Esophagus squamous epithelium (tissue), 5 donors: ENCODE measurements at places on chromosomes 2 and 18.

DNA sequence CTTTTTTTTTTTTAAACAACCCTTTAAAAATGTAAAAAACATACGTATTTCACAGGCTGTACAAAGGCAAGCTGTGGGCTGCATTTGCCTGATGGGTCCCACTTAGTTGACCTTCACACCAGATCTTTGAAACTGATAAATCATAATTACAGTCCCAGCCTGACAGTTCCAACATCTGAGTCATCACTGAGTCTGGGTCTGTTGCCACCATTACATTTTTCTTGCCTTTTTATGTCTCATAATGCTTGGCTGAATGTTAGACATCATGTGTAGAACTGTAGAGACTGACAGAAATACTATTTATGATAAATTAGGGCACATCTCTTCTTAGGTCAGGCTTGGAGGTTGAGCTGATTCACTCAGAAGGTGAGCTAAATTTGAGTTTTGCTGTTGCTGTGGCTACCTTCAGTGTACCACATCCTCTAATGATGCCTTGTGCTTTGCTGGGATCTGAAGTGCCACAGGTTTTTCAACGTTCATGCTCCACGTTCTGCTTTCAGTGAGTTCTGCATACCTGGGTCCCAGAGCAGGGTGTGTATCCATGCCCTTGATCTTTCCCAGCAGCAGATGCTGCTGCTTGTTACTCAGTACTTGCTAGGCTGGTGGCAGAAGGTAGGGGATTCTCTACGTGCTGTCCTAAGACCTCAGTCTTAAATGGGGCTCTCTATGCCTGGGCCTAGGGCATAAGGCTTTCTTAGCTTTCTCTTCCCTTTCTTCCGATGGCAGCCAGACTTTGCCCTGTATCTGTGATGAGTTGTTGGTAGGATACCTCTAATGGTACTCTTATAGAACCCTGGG lies 160.6 kb upstream of the SMAD7 start:
- no peak for DNase-seq

GRCh38 chr2:179595284-179595683 lies 266.1 kb downstream of the ZNF385B start:
- no peak for DNase-seq

GRCh38 chr2:234606896-234607295 lies 110.0 kb upstream of the ARL4C start:
- no peak for DNase-seq

GRCh38 chr2:25168256-25169072 lies at the start of gene POMC:
POMC (minus strand) TSS chr2:25168580; CDS start chr2:25164772, 3,808 bp downstream.
- DNase-seq = no peak

GRCh38 chr2:110815938-110816337 lies 83.6 kb downstream of the ACOXL start:
- DNase-seq = no peak

DNA sequence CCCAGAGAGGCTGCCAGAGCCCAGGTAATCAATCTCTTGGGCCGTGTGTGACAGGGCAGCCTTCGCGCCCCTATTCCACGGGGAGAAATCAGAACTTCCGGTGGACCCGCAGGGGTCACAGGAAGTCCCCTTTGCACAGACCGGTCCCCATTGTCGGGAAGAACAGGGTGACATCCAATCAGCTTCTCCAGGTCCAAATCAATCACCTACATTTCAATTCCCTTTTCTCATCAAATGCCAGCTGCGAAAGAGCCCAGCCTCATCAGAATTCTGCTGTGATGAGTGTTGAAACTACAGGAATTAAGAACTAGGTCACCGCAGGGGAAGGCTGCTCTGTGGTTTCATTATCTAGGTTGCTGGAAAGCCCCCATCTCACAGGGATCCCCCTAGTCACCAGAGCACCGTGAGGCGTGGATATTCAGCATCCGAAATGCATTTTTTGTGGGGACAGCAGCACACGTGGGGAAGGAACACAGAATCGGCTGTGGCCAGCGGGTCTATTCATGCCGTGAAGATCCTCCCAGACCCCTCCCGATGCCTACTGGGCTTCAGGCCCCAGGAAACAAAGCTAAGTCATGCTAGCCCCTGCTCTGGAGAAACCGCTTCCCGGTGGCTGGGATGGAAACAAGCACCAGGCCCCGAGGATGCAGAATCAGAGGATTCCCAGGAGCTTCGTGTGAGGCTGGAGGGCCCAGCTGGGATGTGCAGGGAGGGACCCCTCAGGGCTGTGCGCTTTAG lies 193.7 kb upstream of the ID2 start:
- no peak for DNase-seq

GRCh38 chr2:7900593-7900992 lies 781.3 kb upstream of the ID2 start:
- no peak for DNase-seq

GRCh38 chr2:170324640-170325046 lies 146.7 kb downstream of the MYO3B start:
- no peak for DNase-seq

DNA sequence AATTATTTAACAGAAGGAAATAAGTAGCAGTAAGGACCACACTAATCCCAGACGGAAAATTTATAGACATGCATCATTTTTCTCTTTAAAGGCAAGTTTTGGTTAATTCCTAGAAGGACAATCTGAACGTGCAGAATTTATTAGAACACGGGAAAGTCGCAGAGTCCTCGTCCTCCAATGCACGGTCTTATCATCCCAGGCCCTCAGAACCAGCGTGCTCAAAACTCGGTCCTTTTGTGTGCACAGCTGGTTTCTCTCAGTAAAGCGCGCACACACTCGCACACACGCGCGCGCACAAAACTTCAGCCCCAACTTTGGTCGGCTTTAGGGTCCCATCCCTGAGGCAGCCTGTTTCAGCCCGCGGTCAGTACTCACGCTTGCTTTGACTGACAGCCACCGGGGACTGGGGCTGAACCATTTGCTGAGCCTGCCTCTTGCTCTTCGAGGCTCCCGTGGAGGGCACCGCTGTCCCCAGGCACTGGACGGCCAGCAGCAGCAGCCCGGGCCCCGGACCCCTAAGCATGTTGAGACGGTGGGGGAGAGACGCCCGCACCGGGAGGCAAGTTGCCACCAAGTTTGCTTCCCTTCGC lies 493 bp downstream of the FN1 start:
- no peak for DNase-seq

GRCh38 chr2:191935247-191935646 lies 88.4 kb upstream of the CAVIN2 start:
- DNase-seq = no peak

DNA sequence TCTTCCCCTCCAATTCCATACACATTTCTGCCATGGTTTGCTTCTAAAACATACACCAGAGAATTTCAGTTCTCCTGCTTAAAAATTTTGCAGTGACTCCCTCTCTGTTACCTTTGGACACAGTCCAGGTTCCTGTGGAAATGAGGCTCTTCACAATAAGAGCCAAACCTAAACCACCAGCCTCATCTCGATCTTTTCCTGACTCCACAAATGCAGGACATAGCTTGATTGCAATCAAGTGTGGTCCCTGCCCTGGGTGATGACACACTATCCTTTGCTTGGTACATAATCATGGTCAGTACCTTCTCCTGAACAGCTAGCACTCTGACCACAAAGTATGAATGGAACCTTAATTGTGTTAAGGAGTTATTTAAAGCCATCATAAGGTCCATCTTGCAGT lies 134.9 kb upstream of the CHAC2 start:
- DNase-seq = no peak

GRCh38 chr2:111958901-111959300 lies 60.5 kb downstream of the MERTK start:
- no peak for DNase-seq

DNA sequence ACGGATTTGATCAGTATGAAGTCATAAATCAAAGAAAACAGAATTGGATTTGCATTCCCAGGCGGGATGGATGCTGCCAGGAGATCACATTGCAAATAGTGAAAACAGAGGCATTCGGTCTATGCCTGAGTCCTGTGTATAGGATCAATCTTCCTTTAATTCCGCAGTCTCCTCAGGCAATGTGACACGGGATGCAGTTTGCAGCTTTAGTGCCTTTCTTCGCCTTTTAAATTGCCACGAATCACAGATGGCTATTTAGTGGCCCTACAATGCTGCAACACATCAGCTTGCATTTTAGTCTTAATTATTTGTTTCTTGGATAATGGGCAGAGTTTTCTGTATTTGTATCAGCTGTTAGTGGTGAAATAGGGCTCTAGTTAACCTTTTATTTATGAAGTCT lies 6.8 kb downstream of the ADCYAP1 start:
- no peak for DNase-seq

- DNase-seq = no peak
Measured at GRCh38 chr2:3612639-3613523, 18.0 kb downstream of the COLEC11 start.

DNA sequence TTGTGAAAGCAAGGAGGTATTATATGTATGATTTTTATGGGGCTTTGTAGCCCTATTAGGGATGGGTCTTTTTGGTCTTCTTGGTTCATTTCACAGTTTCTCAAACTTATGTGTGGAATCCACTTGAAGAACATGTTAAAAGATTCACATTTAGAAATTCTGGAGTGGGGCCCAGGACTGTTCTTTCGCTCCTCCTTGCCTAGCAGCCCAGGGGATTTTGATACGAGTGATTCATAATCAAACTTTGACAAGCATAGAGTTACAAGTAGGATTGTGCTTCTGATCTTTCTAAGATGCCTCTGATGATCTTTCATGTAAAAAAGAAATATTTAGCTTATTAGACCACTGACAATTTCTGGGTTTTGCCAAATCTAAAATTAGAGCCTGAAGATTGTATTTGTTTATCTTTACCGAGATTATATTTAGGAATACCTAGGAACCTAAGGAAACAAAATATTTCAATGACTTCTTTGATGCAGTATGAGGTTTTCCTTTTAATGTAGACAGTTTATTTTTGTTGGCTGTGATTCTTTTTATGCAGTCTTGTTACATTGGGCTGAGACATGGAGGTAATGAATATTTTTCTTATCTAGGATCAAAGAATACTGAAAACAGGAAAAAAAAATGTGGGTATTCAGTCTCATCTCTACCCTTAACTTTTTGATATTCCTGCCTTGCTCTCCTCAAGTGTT lies 324.0 kb downstream of the PARD3B start:
- no peak for DNase-seq

GRCh38 chr2:223625652-223626051 lies 23.5 kb upstream of the SCG2 start:
- no peak for DNase-seq

- DNase-seq = no peak
Measured at GRCh38 chr2:8697190-8697589, 15.3 kb downstream of the ID2 start.

DNA sequence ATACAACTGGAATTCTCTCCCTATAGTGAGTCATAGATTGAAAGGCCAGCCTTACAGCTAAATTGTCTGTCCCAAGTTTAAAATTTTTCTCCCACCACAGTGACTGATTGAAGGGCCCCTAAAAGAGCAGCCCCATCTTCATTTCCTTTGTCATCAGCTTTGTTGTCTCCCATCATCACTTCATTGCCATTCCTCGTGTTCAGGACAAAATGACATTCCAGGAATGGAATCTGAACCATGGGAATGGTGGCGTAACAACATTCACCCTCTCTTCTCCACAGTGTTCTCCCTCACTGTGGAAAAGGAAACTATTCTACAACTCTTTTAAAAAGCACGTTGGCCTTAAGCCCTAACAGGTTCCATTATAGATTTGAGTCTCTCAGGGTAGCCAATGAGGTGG lies 52.1 kb downstream of the PSTPIP2 start:
- DNase-seq = no peak

DNA sequence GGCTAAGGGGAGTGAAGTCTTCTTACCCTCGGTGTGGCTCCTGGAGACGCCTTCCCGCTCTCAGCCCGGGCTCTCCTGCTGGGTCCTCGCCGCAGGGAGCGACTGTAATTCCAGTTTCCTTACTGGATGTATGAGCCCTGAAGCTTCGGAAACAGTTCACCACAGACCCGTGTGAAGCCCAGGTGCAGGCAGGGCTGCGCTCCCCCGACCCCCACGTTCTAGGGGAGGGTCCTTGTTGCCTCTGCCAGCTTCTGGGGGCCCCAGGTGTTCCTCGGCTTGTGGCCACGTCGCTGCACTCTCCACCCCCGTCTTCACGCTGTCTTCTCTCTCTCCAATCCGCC lies 5.1 kb upstream of the ASB1 start:
- DNase-seq = no peak

GRCh38 chr18:21074336-21075323 lies 37.0 kb downstream of the ROCK1 start:
- DNase-seq = no peak

DNA sequence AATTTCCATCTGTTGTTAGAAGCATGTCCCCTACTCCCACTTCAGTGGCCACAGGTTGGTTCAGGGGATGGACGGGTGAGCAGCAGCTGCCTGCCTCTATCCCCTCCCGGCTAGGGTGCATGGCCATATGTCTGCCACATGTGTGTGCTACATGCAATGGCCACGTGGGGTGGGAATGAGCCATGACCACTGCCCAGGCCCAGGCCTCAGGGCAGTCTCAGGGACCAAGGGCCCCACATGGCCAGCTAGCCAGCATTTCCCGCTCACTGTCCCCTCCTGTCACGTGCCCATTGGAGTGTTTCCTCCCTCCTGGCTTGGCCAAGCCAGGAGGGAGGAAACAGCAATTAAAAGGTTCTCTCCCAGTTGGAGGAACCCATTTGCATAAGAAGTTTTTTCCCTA lies 117.1 kb downstream of the KCNS3 start:
- DNase-seq = no peak

- no peak for DNase-seq
Measured at GRCh38 chr2:185700883-185701282, 37.7 kb upstream of the FSIP2 start.

- no peak for DNase-seq
Measured at GRCh38 chr2:162106146-162106551, 32.1 kb upstream of the DPP4 start.

- DNase-seq = no peak
Measured at GRCh38 chr2:229642371-229642770, 72.0 kb downstream of the DNER start.

DNA sequence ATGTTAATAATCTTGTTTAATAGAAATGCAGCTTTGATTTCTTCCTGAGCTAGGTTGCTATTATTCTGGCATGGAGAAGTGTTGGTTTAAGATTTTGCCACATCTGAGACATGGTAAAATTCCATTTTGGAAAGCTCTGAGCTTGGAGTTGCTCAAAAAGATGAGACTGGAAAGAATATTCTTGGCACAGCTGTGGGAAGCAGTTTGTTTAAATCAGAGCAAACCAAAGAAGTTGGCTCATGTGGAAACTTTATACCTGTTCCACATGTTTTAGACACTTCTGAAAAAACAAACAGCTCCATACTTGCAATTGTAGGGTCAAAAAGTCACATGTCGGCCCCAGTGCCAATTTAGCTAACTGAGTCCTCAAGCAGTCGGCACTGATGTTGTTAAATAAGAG lies 116.6 kb downstream of the SLC4A3 start:
- DNase-seq = no peak

DNA sequence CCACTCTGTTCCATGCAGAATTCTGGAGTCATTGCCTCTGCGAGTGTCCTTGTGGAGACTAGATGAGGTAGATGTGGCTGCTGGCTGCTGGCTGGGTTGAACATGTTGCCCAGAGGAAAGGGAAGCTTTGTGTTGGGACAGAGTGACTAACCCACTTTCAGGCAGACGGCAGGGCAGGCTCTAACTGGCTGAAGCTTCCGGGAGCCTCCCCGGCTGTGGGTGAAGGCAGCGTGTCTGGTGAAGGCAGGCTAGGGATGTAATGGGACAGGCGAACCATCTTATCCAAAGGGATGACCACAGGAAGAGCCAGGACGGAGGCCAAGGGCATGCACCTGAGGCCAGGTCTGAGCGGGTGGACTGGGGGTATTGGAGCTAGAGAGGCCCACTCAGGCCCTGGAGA lies 16.0 kb downstream of the ASPRV1 start:
- no peak for DNase-seq

GRCh38 chr2:53740170-53740569 lies 27.4 kb upstream of the CHAC2 start:
- DNase-seq = no peak

- DNase-seq = no peak
Measured at GRCh38 chr2:230418341-230419016, 2.5 kb downstream of the SP100 start.

GRCh38 chr2:45710468-45710867 lies 59.0 kb downstream of the PRKCE start:
- DNase-seq = no peak
